Fibroblast of lung (primary cell): ENCODE measurements at places on chromosomes 7 and 10. TPM values are rescaled to one million over a fixed set of nuclear protein-coding genes. Genes with fewer than 3 reads are reported as not detected.
A peak's percentile ranks its signal among the peaks of the same experiment; 100 is the strongest.

DNA sequence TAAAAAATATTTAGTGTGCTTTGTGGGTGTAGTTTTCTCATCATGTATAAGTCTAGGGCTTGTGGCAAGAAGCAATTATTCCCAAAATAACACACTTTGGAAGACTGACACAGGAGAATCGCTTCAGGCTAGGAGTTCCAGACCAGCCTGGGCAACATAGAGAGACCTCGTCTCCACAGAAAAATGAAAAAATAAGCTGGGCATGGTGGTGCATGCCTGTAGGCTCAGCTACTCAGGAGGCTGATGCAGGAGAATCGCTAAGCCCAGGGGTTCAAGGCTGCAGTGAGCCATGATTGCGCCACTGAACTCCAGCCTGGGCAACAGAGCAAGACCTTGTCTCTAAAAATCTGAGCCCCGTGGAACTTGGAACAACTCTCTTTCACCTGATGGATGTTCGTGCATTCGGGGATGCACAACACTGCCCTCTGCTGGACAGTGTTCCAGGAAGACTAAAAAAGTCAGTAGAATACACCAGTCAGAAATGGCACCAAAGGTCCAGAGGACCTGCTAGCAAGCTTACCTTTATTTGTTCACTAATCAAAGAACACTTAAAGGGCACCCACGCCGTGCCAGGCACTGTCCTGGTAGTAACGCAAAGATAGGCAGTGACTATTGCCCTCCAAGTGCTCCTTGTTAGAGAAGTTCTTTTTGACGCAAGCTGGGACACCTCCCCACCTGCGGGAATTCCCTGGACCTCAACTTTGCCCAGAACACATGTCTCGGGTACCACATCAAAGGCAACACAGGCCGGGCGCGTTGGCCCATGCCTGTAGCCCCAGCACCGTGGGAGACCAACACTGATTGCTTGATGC is 81.9 kb upstream of the CALN1 start:
- peak; percentile 34 for DNase-seq

- DNase-seq, result peak; percentile 98
Observed at GRCh38 chr10:58856508-58857240, 319.8 kb upstream of the PHYHIPL start.

DNA sequence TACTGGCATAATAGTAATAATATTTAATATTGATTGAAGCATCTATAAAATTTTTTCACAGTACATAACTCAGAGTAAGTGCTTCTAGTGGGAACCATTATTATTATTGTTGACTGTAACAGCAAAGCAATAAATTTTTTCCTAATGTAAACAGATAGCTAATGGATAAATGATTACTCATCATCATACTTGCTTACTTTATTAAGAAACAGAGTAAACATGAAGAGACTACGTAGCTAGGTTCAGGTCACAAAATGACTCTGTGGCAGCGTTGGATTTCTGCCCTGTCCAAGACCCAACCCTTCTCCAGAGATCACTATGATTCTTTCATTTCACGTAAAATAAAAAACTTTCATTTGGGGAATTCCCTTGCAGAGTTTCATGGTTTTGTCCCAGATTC is 8.3 kb upstream of the ABCB5 start:
- no peak for DNase-seq

GRCh38 chr10:69696073-69696731 is 66.2 kb downstream of the FAM241B start:
- peak; percentile 91 for DNase-seq

- DNase-seq, result no peak
Observed at GRCh38 chr10:29947701-29948060, 111.7 kb downstream of the JCAD start.

DNA sequence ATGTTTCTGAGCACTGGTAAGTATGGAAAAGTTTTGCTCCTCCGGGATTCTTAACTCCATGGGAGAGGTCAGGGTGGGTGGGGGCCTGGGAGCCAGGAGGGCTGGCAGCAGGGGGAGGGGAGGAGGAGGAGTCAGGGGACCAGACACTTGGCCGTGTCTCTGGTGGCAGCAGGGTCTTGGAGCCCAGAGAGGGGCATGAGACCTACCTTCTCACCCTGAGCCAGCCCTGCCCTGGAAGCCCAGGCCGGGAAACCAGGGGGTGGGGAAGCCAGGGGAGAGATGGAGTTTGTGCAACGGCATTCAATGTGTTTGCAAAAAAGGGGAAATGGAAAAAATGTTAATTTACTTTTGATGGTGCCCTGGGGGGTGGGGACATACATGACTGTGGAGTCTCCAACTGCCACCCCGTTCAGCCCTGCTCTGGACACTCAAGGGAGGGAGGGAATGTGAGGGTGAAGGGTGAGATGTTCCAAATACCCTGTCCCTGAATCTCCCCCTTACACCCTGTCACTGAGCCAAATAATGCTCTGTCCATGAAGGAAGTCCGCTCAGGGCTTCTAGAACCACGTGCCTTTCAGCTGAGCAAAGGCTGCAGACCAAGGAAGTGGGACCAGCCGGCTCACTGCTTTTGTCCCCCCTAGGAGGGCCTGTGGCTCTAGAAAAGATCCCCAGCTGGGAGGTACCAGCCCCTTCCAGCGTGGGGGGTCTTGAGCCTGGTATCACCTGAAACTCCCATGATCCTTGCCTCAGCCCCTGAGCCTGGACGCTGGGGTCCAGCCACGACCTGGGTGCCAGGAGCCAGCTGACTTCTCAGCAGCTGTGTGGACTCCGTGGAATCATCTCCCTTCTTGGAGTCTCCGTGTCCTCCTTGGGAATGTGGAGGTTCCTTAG is 48.3 kb downstream of the TMEM270 start:
- no peak for DNase-seq

DNA sequence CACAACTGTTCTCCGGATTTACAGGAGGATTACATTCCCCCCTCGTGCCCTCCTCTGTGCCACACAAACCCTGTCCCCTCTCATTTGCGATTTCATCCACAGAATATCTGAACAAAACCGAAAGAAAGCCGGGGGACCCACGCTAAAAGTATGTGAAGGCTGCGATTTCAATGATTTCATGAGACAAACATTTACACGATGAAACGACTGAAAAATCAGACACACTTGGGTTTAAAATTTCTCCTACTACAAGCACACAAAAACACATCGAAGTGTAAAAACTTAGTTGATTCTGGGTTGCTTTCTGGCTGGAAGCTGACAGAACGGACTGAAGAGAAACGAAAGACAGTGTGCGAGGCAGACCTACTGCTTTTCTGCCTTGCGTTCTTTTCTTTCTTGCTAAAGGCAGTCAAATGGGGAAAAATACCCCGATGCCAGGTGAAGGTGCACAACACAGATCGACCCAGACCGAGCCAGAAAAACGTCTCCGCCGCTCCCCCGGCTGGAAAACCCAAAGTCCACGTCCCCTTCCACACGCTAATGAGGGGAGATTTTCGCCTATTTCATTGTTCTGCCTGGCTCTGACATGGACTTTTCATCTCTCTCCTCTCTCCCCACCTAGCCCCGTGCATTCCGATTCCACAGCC is 1.2 kb downstream of the HIPK2 start:
- peak; percentile 65 for DNase-seq

DNA sequence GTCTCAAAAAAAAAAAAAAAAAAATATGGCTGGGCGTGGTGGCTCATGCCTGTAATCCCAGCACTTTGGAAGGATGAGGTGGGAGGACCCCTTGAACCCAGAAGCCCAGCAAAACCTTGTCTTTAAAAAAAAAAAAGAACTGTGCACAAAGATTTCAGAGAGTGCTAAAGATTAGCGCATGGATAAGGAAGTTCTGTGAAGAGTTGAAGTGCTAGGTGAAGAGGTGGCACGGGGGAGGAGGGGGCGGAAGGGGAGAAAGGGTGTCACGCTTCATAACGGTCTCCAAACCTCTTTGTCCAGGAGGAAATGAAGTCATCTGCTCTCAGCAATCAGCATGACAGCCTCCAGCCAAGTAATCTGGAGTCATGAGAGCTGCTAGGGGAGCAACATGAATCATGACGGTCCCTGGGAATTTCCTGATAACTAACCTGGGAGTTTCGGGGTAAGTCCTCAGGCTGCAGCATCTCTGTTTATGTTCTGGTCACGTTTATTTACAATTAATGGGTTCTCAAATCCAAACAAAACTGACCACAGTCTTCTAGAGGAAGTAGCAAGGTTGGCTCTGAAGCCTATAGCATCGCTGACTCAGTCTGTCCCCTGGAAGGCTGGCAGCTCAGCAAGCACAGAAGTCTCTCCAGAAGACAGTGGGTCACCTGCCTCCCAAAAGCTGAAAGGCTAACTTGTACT is 1.9 kb upstream of the PLAU start:
- DNase-seq, result peak; percentile 98

- no peak for DNase-seq
Observed at GRCh38 chr10:73205081-73205480, 37.2 kb downstream of the FAM149B1 start.

DNA sequence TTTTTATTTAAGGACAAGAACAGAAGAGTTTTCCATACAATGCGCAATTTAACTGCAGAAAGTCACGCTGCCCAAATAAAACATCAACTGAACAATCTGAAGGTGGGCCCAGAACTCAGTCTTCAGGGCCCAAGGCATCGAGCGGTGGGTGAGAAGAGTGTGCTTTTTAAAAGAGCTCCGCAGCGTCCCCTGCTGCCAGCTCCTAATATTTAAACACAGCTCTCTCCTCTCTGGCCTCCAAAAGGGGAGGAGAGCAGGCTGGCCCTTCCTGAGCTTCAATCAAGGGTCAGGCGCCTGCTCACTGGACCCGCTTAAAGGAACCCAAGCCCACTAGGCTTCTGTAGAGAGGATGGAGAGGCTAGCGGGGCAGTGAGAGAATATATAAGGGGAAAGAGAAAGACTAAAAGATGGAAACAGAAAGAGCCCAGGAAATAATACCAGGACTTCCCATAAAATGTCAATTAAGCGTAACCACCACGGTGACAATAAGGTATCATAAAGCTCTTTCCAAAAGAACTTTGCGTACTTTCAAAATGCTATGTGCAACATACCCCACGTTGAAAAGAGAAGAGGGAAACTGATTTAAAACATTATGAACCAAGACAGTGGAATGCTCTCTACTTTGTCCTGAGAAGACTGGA is 2.8 kb downstream of the FAM53B start:
- peak; percentile 63 for DNase-seq

GRCh38 chr10:95253686-95254085 is 37.1 kb downstream of the PDLIM1 start:
- no peak for DNase-seq

DNA sequence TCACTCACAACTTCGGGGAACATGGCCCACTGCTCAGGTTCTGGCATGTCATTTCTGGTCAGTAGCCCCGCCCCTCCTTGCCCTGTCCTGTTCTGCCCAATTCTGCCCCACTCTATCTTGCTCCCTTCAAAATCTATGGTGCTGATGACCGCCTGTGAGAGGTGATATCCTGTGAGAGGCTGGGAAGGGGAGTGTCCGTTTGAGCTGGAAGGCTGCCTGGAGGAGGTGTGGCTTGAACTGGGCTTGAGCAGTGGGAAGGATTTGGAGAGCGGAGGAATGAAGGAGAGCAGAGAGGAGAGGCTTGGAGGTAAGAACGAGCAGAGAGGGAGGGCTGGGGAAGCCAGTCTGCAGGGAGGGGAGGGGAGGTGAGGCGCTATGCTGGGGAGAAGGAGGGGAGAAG is 145.3 kb downstream of the RPS24 start:
- peak; percentile 45 for DNase-seq

- DNase-seq, result peak; percentile 66
Observed at GRCh38 chr10:96670786-96671185, 49.5 kb downstream of the PIK3AP1 start.

DNA sequence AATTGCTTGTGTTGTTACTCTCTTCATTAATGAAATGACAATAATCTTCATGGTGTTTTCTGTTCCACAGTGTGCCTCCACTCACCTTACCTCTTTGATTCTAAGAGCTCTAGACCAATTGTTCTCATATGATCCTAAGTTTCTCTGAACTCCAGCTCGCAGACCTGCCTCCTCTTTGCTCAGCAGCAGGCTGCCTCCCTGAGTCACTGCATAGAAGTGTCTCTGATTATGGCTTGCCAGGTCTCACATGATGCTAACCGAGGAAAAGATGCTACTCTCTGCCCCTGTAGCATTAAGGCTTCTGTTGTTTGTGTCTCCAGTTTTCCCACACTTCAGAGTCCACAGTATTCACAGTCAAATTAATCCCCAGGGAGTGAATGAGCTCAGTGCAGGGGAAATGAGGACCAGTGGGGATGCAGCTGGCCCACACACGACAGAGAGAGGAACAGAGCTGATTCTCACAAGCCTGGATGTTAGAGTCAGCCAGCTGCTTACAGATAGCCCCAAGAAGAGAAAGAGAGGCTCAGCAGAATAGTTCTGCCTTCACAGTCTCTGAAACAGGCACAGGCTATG is 145.9 kb upstream of the EGR2 start:
- DNase-seq, result peak; percentile 34

GRCh38 chr10:43265799-43266721 is 805 bp downstream of the RASGEF1A start:
- no peak for DNase-seq

DNA sequence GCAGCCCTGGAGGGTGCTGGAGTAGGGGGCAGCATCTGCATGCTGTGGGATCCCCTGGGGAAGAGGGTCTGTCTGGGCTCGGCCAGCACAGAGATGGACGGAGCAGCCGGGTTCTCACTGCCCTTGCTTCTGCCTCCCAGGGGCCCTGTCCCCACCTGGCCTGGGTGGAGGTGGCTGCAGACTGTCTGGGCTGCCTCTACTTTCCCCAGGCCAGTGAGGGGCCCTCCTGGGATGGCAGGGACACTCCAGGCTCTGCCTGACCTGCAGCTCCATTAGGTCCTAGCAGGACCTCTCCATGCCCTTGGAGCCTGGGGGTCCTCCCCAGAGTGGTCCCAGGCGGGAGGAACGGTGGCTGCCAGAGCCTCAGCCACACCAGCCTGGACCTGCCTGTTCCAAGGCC is 63.7 kb downstream of the PWWP2B start:
- DNase-seq, result no peak

DNA sequence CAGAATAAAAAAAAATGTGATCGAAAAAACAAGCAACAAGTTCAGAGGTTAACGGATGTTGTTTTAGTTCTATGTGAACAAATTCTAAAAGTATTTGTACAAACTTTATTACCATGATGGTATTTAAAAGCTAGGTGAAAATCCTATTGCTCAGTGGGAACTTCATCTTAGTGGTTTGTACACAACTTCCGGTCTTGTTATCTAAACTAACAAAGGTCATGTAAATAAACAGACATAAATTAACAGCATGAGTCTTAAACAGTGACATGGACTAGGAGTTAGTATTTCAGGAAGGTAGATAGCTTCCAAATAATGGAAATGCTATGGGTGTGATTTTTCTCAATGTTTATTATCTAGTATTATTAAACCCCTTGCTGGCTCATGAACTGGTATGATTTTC is 83.8 kb downstream of the SPAG6 start:
- DNase-seq, result no peak

FAM20C gene
- 52.9 and 70.7 TPM in 2 replicates for total RNA-seq

SHH gene
- under 0.01 TPM in 2 replicates for total RNA-seq

KLF14 gene
- under 0.01 TPM in 2 replicates for total RNA-seq

NEUROG3 gene
- total RNA-seq, result not detected in 2 replicates

MMP21 gene
- total RNA-seq, result 0.17 and 0.26 TPM in 2 replicates

SPDYE1 gene
- total RNA-seq, result under 0.01 TPM in 1 of 2 replicates, not detected in the other

ITGA8 gene
- total RNA-seq, result 0.99 and 1.3 TPM in 2 replicates

GPR15LG gene
- total RNA-seq, result not detected in 2 replicates

DOCK4 gene
- 30.3 and 39.3 TPM in 2 replicates for total RNA-seq

HTR7 gene
- total RNA-seq, result 0.77 and 0.83 TPM in 2 replicates
